KG1 (cell line): ENCODE measurements at places on chromosomes 1 and 21.
A peak's percentile ranks its signal among the peaks of the same experiment; 100 is the strongest.

DNA sequence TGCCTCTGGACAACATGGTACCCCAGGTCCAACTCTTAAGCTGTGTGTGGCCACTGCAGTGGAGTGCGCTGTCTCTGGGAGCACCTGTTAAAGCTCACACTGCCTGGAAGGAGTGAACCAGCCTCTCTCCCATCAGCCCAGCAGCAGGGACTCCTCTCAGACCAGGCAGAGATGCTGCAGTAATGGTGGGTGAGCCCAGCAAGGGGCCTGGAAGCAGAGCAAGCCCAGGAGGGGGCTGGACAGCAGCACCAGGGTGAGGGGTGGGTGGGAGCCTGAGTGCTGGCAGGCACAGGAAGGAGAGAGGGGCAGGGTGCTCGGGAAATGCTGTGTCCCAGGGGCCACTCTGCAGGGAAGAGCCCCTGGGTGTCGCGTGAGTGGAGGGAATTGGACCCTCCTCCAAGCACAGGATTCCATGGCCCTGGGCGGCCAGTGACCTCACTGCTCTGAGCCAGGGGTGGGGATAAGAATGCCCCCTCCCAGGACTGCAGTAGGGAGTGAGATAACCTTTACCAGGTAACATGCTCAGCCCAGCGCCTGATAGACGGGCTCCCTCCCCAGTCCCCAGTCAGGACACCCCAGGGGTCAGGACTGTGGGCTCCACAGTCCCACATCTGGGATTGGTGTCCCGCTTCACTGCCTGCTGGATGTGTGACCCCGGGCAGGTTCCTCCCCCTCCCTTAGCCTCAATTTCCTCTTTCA lies 313.1 kb downstream of the MATN1 start:
- no peak for DNase-seq

GRCh38 chr1:204446413-204447111 lies 34.9 kb upstream of the PPP1R15B start:
- peak; percentile 42 for DNase-seq

- DNase-seq = no peak
Measured at GRCh38 chr1:62288662-62289061, 30.6 kb downstream of the KANK4 start.

- peak; percentile 4 for DNase-seq
Measured at GRCh38 chr1:63403386-63403785, 36.0 kb downstream of the ALG6 start.

DNA sequence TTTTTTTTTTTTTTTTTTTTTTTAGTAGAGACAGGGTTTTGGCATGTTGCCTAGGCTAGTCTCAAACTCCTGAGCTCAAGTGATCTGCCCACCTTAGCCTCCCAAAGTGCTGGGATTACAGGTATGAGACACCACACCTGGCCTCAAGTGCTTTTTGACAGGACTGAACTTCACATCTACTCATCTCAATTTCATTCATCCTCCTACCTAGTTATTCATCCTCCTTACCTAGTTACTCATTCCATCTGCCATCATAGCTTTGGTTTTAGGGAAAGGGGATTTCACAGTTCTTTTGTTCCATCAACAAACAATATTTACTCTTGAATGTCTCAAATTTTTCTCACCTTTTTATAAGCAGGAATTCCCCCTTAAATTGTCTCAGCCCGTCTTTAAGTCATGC lies 38.6 kb upstream of the RALGPS2 start:
- DNase-seq = no peak

DNA sequence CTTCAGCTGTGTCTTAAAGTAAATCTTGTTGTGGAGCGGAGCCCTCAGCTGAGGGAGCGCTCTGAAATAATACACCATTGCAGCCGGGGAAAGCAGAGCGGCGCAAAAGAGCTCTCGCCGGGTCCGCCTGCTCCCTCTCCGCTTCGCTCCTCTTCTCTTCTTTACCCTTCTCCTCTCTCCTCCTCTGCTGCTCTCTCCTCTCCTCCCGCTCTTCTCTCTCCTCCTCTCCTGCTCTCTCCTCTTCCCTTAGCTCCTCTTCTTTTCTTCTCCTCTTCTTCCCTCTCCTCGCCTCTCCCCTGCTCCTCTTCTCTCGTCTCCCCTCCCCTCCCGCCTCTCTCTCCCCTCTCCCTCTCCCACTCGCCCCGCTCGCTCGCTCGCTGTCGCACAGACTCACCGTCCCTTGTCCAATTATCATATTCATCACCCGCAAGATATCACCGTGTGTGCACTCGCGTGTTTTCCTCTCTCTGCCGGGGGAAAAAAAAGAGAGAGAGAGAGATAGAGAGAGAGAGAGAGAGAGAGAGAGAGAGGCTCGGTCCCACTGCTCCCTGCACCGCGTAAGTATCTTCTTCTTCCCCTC lies at the start of gene PROX1:
Gene PROX1 (plus strand): TSS at position 47 of the 580 bp plus-strand sequence. CDS start 8,563 bp downstream, outside the sequence.
- DNase-seq = no peak

- DNase-seq = no peak
Measured at GRCh38 chr1:20401405-20402010, 84.5 kb downstream of the CAMK2N1 start.

DNA sequence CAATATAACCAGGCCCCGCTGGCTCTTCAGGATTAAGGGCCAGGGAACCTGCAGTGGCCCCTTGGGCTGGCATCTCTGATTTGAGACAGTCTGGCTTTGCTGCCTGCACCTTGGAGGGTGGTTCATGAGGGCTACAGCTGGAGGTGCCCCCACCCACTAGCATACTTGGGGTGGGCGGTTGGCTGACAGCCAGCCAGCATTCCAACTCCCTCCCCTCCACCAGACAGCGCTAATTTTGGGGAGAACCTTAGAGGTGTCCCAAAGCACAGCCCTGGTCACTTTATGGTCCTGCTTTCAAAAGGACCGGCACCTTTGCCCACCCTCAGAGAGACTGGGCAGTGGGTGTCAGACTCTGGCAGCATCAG lies 180.7 kb upstream of the VAMP3 start:
- DNase-seq = no peak

DNA sequence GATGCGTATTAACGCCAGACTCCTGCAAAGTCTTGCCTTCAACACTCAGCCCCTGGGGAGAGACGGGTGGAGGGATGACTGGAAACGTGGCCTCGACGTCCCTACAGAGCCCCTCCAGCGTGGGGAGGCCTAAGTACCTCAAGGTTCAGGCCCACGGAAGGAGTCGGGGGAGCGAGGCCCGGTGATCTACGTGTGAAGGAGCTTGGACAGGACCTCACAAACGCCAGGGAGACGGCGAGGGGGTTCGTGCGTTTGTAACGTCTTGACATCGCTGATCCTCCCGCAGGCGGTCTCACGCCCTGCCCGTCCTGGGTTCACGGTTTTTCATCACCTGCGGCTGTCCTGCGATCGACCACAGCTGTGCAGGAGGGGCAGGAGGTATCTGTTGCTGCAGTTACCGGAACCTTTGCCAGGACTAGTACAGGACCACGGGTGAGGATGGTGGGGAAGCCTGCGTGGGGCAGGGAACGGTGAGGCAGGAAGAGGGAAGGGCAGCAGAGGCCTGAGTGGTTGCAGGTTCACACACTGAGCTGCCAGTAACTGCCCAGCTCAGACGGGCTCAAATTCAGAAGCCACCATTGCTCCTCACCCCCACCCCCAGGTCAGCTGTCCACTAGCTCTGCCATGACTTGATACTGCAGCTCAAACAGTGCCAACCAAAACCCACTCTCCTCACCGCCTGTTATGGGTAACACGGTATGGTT lies 889 bp upstream of the CCNL2 start:
- no peak for DNase-seq

- DNase-seq = peak; percentile 55
Measured at GRCh38 chr1:230270559-230271281, 155.4 kb downstream of the PGBD5 start.

DNA sequence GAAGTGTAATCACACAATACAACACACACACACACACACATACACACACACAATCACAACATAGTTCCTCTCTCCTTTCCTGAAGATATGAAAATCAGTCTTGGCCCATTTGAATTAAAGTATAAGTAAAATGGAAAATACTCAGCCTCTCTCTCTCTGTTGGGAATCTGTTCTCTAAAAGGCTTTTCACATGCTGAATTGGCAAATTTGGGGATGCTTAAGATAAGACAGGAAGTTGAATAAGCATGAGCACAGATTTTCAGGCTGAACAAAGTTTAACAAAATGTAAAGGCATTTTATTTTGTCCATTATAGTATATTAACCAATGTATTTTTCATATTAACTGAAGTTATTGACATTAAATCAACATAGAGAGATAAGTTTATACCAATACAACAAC lies 23.7 kb upstream of the FMO2 start:
- no peak for DNase-seq
